ENCODE measurements at places on chromosomes 12 and 14.

DNA sequence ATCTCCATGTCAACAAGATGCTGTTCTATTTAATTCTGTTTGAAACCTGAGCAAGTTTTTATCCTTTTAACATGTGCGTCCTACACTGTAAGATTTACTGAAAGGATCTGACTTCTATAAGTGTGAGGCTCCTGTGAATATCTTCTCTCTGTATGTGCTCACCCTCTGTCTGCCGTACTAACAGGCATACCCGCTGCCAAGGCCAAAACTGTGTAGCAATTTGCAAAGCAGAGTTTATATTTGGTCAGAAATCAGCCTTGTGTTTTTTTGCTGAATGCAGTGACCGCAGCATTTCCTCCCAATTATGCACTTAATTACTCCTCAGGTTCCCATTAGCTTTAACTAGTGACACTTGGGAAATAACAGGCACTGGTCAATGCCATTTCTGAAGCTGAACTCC lies 12.3 kb downstream of the CHST11 start:
- no peak for DNase-seq

DNA sequence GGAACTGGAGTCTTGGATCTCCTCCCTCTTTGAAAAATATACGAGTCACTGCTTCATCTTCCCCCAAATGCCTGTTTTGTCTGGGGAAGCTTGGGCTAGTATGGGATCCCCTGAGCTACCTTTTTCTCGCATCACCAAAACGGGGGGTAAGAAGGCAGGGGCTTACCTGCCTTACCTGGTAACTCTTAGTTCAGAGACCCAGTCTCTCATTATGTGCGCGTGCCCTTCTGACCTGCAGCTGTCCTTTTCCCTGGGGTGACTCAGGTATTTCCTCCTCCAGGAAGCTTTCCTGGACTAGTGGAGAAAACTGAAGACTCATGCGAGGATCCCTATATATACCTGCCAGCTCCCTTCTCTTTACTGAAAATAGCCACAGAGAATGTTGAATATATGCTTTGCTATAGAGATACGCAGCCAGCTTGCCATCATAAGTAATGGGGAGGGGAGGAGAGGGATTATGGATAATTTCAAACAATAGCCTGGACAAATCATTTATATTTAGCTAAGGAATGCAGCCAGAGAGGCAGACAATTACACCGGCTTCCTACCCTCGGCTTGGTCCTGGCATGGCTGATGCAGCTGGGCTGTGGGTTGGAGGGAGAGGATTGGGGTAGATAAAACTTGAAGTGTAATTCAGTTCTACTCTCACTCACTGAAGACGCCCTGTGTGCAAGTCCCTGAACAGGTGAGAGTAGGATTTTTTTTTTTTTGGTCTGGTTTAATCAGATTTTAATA lies 1.1 kb downstream of the TSPAN9 start:
- DNase-seq = no peak

DNA sequence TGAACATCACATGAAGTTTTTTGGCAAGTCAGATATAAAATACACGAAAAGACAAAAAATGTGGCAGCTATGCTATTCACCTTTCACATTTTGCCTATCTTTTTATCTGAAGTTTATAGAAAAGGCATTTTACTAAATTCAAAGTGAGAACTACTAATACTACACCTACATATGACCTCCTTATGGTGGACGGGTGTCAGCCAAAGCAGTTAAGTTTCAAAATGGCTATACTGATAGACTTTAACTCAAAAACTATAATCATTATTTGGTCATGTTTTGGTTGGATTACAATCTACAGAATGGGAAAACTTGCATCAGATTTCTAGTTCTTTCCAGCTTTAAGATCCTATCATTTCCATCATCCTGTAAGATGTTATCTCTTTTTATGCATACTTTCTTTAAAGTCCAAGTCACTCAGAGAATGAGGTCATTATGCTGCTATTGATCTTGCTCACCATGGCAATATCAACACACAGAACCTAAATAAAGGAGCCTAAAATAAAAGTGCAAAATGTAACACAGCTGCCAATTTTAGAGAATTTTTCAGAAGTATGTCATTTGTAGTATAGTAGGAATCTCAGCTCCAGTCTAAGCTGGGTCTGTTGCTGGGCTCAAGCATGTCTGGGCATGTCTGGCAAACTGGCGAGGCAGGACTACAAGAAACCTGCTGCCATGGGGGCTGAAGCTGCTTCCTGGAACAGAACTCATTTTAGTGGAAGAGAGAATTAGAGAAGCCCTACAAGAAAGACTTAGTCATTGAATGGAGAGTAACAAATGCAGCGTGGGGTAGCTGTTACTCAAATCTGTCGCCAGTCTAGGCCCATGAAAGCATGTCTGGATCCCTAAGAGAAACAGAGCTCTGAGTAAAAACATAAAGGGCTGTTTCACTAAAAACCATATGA lies 7.6 kb upstream of the AEBP2 start:
- DNase-seq = peak; percentile 87

DNA sequence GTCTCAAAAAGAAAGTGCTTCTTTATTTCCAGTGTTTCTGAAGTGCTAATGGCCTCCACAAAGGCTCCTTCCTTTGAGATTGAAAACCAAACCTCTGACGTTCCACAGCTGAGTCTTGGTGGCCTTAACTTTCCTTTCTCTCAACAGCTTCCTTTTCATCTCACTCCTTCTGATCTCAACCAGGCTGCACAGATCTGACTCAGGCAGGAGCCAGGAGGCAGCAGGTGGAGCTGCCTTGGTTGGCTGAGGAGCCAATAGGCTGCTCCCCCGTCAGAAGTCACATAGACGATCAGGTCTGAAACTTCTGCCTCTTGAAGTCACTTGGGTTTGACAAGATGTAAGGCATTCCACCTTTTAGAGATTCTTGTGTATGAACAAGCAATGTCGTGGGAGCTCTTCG lies 9.1 kb upstream of the KCNA5 start:
- DNase-seq = no peak

- no peak for DNase-seq
Observed at GRCh38 chr12:120887253-120888043, 16.7 kb downstream of the SPPL3 start.

DNA sequence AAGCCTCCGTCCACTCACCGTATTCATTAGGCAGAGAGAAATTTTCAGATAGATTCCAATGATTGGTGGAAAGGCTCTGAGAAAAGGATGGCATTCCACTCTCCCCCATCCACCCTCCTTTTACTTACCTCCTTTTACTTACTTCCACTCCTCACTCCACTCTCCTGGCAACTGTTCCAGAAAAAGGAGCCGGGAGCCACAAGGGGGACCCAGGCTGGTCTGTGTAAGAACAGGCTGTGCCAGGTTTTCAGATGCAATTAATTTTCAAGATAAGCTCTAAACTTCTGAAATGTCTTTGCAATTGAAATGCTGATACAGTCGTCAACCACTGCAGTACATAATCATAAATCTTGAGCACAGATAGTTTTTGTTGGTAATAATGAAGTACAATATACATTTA lies 248.8 kb downstream of the ANO6 start:
- DNase-seq = no peak

DNA sequence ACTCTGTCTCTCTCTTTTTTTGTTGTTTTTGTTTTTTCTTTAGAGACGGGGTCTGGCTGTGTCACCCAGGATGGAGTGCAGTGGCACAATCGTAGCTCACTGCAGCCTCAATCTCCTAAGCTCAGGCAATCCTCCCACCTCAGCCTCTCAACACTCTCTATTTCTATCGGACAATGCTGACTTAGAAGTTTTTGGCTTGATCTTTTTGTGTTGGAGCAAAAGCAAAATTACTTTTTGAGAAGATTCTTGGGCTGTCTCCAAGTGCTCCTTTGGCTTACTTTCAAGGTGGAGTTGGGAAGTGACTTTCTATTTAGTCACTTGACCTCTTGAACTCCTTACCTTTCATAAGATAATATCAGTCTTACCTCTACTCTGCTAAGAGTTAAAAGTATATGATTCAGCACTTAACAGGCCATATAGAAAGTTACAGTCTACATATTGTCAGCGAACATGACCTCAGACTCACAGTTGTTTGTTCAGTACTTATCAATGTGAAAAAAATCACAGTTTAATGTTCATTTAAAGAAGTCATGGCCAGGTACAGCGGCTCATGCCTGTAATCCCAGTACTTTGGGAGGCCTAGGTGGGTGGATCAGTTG lies 15.4 kb upstream of the MIA2 start:
- peak; percentile 23 for DNase-seq

GRCh38 chr12:54977857-54978256 lies 6.7 kb downstream of the TESPA1 start:
- no peak for DNase-seq

DNA sequence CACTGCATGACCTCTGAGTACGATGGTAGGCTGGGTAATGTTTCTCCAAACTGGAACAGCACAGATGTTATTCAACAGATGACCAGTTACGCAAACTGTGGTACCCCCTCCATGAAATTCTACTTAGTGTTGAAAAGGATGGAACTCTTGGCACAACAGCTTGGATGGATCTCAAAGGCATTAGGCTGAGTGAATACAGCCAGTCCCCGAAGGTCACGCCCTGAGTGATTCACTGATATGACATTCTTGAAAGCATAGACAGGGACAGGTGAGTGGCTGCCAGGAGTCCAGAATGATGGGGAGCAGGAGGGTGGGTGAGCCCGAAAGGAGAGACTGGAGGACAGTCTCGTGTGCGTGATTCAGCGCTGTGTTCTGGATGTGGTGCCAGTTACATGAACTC lies 187.5 kb upstream of the TMEM132C start:
- no peak for DNase-seq

Measured in fibroblast of skin of abdomen (primary cell).